ENCODE measurements at places on chromosomes 4 and X.

DNA sequence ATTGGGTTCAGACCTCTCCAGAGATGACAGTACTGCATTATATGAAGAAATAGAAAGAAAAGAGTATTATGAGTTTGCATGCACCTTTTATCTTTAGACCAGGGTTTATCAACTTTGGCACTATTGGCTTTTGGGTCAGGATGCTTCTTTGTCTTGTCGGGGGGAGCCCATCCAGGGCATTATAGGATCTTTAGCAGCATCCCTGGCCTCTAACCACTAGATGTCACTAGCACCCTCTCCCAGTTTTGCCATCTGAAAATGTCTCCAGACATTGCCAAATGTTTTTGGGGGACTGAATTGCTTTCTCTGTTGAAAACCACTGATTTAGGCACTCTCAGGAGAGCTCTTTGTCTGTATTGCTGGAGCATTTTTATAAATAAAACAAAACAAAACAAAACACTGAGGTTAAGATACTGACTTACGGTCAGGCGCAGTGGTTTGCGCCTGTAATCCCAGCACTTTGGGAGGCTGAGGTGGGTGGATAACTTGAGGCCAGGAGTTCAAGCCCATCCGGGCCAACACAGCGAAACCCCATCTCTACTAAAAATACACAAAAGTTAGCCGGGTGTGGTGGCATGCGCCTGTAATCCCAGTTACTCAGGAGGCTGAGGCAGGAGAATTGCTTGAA, 23.6 kb downstream of the CA5B start:
- peak; percentile 42 for DNase-seq

DNA sequence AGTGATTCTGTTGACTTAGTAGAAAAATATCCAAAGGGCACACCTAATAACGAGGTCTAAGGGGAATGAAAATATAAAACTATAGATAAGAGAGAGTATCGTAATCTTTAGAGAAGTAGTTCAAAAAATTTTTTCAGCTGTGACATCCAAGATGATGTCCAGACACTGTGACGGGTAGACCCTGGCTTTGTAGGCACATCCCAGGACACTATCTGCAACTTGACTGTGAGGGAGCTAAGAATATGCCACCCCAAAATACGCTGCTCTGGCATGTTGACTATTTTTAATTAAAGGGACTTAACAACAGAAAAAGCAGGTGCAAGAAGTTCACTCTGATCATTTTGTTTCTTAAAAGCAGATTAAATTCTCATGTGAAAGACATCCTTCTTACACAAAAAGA, 89.5 kb downstream of the CLCN4 start:
- no peak for DNase-seq

DNA sequence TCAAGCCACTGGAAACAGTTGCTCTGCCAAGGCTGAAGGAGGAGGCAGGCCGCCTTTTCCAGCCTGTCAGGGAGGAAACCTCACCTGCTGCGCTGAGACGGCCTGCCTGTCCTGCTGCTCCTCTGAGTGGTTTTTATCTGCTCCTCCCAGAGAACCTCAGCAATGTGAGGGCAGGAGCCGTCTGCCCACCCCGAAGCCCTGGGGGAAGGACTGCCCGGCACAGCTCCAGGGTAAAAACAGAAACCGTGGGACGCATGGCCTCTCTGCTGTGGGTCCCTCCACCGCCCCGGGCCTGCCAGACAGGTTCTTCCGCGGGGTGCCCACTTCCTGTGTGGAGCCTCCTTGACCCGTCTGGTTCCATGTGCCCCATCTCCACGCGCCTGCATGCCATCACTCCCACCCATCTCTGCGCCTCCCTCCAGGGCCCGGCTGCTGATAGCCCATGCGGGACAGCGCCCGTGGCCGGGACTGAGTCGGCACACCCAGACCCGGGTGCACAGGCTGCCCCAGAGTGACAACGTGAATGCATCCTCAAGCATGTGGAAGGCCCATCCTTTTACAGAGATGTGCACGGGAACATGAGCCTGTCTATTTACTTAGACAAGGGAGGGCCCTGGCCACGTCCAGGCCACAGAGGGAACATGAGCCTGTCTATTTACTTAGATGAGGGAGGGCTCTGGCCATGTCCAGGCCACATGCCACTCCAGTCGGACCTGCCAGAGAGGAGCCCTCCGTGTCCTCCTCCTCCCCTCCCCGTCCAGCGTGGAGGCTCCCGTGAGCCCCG, 4.0 kb upstream of the SLC49A3 start:
- DNase-seq, result no peak

GRCh38 chr4:42197341-42197740, 44.9 kb upstream of the BEND4 start:
- DNase-seq, result no peak

DNA sequence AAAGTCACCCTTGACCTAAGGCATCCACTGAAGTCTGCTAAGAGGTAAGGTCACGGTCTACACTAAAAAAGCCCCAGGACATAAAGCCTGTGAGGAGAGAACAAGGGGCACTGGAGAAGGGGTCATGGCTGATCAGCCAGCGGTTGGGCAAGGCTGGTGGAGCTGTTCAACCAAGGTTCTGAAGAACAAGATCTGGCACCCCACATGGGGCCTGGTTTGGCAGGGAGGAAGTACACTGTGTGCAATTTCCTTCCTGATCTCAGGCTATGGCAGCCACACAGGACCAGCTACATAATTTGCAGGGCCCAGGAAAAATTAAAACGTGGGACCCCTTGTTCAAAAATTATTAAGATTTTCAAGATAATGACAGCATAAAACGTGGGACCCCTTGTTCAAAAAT, 14.1 kb upstream of the BRS3 start:
- no peak for DNase-seq

DNA sequence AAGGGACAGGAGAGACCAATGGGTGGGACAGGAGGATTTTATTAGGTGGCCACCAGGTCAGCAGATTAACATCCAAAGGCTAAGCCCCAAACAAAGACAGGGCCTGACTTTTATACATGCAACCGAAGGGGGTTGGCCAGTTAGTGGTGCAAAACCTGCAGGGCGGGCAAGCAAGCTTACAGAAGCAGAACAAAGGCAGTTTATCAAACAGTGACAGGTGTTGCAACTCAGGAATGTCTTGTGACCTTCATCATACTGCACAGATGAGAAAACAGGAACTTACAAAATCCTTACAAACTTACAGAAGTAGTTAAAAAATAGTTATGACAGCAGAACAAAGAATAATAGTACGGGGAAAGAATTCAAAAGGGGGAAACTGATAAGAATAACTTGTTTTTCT, 708.1 kb downstream of the GLUD2 start:
- peak; percentile 20 for DNase-seq

- DNase-seq, result no peak
Measured at GRCh38 chrX:71103110-71103983, 3.2 kb downstream of the CXorf65 start.

- no peak for DNase-seq
Measured at GRCh38 chr4:40204507-40205258, 7.9 kb downstream of the RHOH start.

DNA sequence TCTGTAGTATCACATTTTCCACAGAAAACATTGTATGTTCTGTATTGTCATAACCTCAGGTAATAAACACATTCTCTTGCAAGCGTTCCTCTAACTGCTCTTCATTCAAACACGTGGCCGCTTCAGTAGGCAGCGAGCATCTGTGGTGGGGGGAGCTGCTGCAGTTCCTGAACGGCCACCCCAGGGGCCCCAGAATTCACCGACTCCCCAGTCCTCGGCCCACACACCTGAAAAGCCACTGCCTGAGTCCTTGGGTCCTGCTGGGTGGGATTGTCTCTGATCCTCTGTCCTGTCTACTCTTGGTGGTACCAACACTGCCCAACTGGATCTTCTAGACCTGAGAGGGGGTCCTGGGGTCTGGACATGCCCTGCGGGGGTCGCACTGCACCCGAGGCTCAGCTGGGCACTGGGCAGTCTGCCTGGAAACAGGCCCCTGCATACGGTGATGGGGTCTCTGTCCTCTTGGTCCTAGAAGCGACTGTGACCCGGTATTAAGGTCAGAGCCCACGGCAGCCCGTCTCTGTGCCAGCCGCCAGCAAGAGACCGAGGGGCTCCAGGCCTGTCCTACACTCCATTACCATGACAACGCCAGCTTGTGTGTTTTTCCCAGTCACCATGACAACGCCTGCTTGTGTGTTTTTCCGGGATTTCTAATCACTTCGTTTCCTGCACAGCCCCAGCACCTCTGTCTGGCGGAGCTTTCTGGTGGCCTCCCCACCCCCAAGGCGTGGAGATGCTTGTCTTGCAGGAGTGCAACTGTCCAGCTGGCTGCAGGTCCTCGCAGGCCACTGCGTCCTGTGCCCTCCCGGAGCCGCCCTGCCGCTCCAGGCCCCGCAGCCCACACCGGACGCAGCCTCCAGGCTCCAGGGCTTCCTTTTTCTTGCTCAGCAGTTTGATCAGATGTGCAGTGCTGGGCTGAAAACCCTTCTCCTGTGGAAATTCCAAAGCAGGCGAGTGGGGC, 16.0 kb downstream of the CTBP1 start:
- peak; percentile 82 for DNase-seq
